ENCODE measurements at places on chromosomes 11 and 22.

GRCh38 chr22:41470886-41471285 is 2.0 kb downstream of the ACO2 start:
- DNase-seq = no peak

GRCh38 chr11:92696076-92696475 is 273.4 kb upstream of the MTNR1B start:
- DNase-seq = no peak

GRCh38 chr22:27086080-27087044 is 429.0 kb downstream of the MIAT start:
- DNase-seq = no peak

- DNase-seq = no peak
Measured at GRCh38 chr22:35548722-35549112, 8.1 kb downstream of the RASD2 start.

- no peak for DNase-seq
Measured at GRCh38 chr11:133081020-133081419, 451.3 kb downstream of the OPCML start.

- no peak for DNase-seq
Measured at GRCh38 chr22:42414565-42415303, 17.5 kb downstream of the NFAM1 start.

- no peak for DNase-seq
Measured at GRCh38 chr11:110253525-110253924, 42.9 kb downstream of the RDX start.

DNA sequence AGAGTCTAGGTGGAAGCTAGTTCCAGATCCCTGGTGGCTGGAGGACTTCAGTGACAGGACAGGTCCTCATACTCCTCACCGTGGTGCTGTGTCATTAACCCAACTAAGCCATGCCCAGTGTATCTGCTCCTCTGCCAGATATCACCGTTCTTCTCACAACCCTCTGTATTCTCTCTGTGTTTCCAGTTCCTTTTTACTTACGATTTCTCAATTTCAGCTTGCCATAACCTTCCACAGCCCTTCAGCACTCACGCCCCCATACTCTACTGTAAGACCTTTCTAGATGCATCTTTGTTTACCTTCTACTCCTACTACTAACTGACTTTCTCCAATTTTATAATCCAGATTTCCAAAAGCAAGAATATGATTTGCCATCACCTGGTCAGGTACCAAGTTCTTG is 26.1 kb upstream of the RIC3 start:
- DNase-seq = no peak

DNA sequence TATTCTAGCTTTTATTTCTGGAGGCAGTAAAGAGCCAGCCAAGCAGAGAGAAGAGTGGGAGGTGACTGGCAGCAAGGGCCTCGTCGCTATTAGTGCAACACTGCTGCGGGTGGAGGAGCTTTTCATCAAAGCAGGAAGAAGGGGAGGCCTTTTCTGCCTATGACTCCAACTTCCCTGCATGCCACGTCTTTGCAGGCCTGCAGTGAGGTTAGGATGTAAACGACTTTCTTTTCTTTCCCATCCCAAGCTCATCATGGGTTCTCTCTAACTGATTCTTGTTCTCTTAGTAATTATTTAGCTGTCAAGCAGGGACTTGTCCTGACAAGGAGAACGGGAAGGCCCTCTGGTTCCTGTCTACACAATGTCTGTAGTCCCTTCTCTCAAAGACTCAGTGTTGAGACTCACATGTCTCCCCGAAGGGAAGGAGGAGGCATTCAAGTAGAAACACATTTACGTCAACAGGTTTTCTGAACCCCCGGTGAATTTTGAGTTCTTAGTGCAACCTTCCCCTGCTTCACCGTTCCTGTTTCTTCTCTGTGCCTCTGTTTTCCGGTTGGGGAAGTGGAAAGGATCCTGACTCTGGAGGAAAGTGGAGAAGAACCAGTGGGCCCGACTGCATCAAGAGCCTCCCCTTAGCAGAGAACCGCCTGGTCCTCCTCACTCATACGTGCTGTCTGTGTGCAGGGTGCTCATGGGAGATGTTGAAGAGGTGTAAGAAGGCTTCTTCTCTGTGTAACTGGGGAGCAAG is 56.9 kb downstream of the PACS1 start:
- peak; percentile 14 for DNase-seq

DNA sequence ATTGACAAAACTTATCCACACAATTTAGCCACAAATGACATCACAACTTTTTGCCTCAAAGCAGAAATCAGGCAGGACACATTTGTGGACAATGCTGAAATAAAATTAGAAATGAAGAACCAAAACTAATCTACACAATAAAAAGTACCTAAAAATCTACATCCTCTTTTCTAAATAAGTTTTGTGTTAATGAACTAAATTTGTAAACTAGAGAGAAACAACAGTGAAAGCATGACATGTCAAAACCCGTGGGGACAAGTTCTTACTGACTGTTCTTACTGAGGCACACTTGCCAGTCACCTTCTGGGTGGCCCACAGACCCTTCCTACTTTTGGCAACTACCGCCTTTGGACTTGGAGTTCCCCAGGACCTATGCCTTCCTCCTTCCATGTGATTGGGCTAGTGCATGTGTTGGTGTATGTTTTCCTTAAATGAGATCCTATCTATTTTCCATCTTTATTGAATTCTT is 60.7 kb upstream of the MUC15 start:
- no peak for DNase-seq

GRCh38 chr11:45322111-45322705 is 36.1 kb upstream of the SYT13 start:
- DNase-seq = no peak

- DNase-seq = no peak
Measured at GRCh38 chr11:124807660-124808270, 7.6 kb upstream of the MSANTD2 start.

GRCh38 chr11:80872116-80872728 is 1431.4 kb upstream of the TENM4 start:
- no peak for DNase-seq

DNA sequence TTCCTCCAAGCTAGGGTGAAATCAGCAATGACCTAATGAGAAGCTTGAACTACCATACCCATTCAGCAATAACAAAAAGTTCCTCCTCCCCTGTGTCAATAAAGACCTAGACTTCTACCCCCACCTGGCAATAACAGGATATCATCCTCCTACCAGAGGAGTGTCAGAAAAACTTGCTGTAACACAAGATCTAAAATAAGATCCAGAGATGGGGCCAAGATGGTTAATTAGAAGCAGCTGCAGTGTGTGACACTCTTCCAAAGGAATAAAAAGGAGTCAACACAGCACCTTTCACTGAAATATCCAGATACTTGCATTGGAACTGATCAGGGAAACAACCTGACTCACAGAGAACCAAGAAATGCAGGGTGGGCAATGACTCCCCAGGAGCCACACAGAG is 84.4 kb upstream of the ARHGAP42 start:
- DNase-seq = no peak

- DNase-seq = no peak
Measured at GRCh38 chr22:35894937-35895708, 133.5 kb downstream of the RBFOX2 start.

Measured in activated naive CD8-positive, alpha-beta T cell treated with anti-CD3 and anti-CD28 coated beads, Interleukin-2, amount 50 U/mL, for 16 hours (primary cell).